Activated CD4-positive, alpha-beta T cell treated with anti-CD3 and anti-CD28 coated beads, Interleukin-2, amount 50 U/mL, for 48 hours (primary cell): ENCODE measurements at places on chromosomes 5 and 9.

GRCh38 chr5:16134204-16134603 lies 45.4 kb downstream of the MARCHF11 start:
- DNase-seq, result no peak

DNA sequence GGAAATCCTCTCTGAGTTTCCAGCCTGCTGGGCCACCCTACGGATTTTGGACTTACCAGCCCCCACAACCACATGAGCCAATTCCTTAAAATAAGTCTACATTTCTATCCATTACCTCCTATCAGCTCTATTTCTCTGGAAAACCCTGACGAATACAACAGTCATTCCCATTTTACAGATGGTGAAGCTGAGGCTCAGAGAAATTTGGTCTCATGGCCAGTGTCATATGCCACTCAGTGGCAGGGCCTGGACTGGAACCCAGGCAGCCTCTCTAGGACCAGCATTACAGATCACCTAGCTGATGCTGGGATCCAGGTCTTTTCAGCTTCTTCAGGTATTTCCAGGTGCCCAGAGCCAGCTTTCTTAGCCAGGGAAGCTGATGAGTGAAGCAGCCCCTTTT lies 45.0 kb upstream of the SH3PXD2B start:
- no peak for DNase-seq

DNA sequence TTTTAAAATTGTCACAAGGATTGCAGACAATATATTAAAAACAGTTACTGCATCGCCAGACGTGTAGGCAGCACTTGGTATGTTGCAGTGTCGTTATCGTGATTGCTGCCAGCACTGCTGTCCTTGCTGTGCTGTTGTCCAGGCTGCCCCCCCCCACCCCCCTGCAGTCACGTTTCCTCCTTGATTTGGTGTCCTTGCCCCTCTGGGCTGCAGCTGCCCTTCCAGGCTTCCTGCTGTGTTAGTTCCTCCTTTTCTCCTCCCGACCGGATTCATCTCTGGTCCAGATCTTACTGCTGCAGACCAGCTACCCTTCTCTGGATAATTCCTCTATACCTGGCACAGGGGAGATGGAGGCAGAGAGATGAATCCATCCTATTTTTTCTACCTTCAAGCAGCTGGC lies 298.9 kb downstream of the TRIM32 start:
- DNase-seq, result no peak

DNA sequence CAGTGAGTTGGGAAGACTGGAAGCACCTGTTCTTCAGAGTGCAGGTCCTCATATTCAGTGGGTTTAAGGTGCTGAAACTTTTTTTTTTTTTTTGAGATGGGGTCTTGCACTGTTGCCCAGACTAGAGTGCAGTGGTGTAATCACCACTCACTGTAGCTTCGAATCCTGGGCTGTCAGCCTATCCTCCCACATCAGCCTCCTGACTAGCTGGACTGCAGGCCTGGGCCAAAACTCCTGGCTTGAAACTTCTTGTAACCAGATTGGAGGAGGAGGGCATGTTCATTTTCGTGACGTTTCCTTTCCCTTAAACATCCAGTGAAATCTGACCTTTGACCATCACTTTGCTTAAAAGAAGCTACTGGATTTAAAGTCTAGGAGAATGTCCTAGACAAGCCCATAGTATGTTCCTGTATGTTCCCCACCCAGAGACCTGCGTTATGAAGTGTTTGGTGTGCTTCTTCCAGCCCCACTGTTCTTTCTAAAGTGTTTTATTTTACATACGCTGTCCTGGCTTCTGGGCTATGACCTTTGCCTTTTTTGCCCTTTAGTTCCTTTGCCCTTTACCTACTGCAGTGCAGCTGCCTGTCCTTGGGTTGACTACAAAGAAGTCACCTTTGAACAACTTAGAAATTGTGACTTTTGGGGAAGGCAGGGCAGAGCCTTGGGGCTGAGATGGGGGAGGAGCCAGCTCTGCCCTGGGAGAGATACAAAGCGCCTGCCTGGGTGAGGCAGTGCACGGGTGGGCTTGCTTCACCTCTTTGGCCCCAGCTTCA lies 18.4 kb downstream of the TENT4A start:
- no peak for DNase-seq

- DNase-seq, result no peak
Observed at GRCh38 chr5:93894601-93895354, 153.4 kb upstream of the POU5F2 start.

GRCh38 chr9:70995511-70995910 lies 125.9 kb downstream of the TRPM3 start:
- no peak for DNase-seq

- DNase-seq, result no peak
Observed at GRCh38 chr9:120562861-120563443, 17.0 kb downstream of the CDK5RAP2 start.

- DNase-seq, result no peak
Observed at GRCh38 chr5:20601678-20602100, 613.7 kb upstream of the CDH18 start.

DNA sequence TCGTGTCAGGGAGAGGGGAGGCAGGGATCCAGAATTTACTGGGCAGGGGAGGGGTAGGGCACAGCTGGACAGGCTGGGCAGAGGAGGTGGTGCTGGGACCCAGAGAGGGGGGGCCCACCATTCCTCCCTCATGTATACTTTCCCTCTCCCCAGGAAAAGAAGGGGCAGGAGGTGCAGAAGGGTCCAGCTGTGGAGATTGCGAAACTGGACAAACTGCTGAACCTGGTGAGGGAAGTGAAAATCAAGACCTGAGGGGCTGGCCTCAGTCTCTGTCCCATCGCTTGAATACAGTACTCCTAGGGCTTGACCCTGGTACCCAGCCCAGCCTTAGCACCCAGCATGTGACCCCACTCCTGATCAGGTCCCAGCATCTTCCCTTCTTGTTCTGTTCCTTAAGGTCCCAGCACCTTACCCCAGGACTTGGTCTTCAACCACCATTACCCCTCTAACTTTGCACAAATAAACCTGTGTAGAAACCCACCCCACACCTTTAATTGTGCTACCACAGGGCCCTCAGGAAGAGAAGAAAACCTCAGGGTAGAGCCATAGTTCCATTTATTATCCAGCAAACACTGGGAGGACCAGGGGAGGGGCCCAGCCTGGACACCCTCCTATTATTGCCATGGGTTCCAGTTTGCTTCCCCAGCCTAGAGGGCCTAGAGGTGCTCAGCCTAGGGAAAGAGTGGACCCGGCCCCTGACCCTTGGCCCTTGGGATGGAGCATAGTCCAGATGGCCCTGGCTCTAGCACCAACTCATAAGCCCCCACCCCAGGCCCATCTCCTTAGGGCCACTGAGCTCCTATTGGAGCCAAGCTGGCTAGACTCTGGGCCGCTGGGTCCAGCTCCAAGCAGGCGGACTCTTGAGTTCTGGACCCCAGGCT lies 2.0 kb downstream of the ENHO start:
- DNase-seq, result no peak

DNA sequence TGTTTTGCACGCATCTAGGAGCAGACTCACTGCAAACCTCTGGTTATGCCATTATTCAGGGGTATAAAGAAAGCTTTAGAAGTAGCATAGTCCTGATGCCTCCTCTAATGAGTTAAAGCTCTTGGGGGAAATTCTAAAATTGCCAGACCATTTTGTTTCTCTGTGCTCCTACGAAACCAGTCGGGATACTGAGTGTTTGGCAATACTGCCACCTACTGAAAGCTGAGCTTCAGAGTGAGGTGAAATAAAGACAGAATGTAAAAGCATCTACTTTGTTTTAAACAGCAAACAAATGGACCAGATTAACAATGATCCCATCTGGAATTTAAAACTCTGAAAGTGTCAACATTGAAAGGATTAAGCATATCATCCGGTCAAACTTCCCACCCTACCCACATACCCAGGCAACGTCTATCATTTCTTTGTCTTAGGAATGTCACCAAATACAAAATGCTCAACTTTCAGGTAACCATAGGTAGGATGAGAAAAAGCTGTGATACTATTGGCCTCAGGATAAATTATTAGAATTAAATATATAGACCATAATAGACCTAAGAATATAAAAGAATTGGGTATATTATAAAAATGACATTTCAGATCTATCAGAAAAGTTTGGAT lies 77.8 kb upstream of the SHISAL2B start:
- peak; percentile 7 for DNase-seq

DNA sequence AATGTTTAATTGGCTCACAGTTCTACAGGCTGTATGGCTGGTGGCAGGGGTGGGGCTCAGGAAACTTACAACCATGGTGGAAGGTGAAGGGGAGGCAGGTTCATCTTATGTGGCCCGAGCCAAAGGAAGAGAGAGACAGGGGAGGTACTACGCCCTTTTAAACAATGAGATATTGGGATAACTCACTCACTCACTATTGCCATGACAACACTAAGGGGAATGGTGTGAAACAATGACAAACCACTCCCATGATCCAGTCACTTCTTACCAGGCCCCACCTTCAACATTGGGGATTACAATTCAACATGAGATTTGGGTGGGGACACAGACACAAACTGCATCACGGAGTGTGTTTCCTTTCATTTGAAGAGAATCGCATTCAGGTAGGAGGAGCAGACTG lies 220.9 kb downstream of the GADD45G start:
- no peak for DNase-seq
